Vagina (tissue), 2 donors: ENCODE measurements at places on chromosomes 12 and 14.
A peak's percentile ranks its signal among the peaks of the same experiment; 100 is the strongest.

GRCh38 chr12:28130625-28131598, 59.3 kb upstream of the CCDC91 start:
- no peak for DNase-seq

DNA sequence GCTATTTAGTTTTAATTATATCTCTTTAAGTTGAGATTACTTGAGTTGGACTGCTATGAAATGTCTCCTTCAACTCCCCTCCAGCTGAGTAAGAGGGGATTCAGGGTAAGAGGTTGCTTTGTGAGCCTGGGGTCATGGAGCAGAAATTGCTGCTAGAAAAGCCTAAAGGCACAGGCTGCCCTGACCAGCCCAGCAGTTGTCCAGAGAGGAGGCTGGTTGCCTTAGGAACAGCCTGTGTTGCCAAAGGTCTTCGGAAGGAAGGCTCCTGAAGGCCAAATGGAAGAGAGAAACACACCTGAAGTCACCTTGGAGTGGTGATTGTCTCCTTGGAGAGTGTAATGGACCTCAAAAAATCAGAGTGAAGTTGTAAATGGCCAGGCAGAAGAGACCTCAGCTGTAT, 235.5 kb upstream of the PDE3A start:
- no peak for DNase-seq

GRCh38 chr14:61525293-61526011, 169.9 kb upstream of the HIF1A start:
- DNase-seq, result peak; percentile 97

- no peak for DNase-seq
Observed at GRCh38 chr12:49059299-49060171, 1.1 kb downstream of the KMT2D start.

- DNase-seq, result no peak
Observed at GRCh38 chr12:107759410-107759809, 1.5 kb downstream of the PRDM4 start.
